Left renal cortex interstitium (tissue), 4 donors: ENCODE measurements at places on chromosomes 11 and 22. TPM values are rescaled to one million over a fixed set of nuclear protein-coding genes. Genes with fewer than 3 reads are reported as not detected.

SSH3 gene
- 17.4 TPM for polyA plus RNA-seq

SULT4A1 gene
- polyA plus RNA-seq: 4.1 TPM

HTR3A gene
- polyA plus RNA-seq: not detected

KCNJ4 gene
- 0.20 TPM for polyA plus RNA-seq

RASD2 gene
- polyA plus RNA-seq: 2.5 TPM

OR10A2 gene
- not detected for polyA plus RNA-seq

SNX32 gene
- 1.4 TPM for polyA plus RNA-seq
